ENCODE measurements at places on chromosomes 4 and X. TPM values are rescaled to one million over a fixed set of nuclear protein-coding genes. Genes with fewer than 3 reads are reported as not detected.

DNA sequence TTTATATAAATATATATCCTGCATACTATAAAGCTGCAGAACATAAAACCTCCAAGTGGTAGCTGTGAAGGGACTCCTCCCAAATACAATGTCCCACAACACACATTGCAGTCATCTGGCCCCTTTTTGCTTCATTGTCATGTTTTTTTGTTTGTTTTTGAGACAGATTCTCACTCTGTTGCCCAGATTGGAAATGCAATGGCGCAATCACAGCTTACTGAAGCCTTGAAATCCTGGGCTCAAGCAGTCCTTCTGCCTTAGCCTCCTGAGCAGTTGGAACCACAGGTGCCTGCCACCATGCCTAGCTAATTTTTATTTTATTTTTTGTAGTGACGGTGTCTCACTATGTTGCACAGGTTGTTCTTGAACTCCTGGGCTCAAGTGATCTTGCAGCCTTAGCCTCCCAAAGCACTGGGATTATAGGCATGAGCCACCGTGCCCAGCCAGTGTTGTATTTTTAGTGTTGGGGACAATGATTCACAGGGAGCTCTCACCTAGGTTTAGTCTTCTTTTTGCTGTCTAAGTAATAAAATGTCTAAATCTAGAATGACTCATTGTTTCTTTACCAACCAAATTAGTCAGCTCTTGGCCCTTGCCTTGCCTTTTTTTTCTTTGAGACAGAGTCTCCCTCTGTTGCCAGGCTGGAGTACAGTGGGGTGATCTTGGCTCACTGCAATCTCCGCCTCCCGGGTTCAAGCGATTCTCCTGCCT is 24.0 kb upstream of the XIAP start:
- peak; percentile 53 for DNase-seq

GRCh38 chr4:20764366-20764992 is 64.2 kb downstream of the PACRGL start:
- DNase-seq = no peak

- no peak for DNase-seq
These were observed 7.2 kb downstream of the RAB28 start for GRCh38 chr4:13476915-13477314.

- DNase-seq = no peak
These were observed 320.6 kb downstream of the DTHD1 start for GRCh38 chr4:36601864-36602495.

DNA sequence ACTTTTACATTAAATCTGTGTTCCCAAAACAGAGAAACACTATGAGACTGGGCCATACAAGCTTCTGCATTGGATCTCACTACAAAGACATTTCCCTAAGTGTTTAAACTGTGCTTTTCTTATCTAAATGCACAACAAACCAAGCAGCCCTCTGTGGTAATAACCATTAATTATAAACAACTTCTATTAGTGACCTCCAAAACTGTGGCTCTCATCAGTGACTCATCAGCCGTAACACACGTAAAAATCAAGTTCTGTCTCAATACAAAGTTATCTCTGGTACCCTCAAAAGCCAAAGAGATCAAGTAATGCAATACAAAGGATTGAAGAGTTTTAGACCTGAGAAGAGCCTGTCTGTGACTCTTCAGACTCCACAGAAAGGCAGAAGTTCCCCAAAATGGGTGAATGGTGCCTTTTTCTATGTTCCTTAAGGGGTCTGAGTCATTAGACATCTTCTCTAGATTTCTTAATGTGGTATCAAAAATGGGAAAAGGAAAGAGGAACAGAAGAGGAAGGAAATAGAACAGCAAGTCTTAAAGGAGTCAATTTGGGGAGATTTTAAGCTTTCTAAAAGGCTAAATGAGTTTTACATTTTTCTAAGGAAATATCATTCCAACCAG is 189.8 kb upstream of the PPP1R2C start:
- DNase-seq = no peak

DNA sequence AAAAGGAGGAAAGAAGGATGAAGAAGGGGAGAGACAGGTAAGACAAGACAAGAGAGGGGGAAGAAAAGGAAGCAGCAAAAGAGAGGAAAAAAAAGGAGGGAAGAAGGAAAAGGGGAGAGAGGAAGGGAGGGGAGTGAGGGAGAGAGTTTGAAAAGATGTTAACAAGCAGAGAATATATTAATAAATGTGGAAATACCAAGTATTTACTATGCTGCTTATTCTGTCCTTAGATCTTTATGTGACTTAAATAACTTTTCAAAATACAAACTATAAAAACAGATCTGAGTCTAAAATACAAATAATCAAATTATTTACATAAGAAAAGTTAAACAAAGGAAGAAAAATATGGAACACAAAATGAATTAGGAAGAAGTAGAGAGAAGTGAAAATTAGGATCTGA is 18.4 kb upstream of the COX18 start:
- DNase-seq = no peak

- no peak for DNase-seq
These were observed 201.0 kb downstream of the SPRY1 start for GRCh38 chr4:123597586-123597985.

DNA sequence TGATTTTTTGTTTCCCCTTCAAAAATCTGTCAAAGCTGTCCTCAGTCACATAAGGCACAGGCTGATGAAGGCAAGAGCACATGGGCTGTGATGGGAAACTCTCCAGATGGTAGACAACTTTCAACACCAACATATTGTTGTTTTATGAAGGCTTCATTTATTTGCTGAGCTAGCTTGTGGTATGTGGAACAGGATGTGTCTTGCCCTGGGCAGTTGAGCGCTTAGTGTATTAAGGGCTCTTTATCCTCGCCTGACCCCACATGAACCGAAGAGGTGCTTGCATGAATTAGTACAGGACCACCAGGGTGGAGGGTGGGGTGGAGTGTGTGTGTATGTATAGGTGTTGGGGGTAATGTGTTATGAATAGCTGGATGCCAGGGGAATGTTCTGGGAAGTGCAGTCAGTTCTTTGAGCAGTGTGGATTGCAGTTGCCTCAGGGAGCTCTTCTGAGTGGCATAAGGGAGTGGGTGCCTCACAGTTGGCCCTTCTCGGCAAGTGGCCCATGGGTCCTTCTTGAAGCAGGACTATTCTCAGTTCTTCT is 103.1 kb downstream of the PHEX start:
- no peak for DNase-seq

GRCh38 chrX:134548257-134549201 is 88.6 kb downstream of the HPRT1 start:
- peak; percentile 10 for DNase-seq

DNA sequence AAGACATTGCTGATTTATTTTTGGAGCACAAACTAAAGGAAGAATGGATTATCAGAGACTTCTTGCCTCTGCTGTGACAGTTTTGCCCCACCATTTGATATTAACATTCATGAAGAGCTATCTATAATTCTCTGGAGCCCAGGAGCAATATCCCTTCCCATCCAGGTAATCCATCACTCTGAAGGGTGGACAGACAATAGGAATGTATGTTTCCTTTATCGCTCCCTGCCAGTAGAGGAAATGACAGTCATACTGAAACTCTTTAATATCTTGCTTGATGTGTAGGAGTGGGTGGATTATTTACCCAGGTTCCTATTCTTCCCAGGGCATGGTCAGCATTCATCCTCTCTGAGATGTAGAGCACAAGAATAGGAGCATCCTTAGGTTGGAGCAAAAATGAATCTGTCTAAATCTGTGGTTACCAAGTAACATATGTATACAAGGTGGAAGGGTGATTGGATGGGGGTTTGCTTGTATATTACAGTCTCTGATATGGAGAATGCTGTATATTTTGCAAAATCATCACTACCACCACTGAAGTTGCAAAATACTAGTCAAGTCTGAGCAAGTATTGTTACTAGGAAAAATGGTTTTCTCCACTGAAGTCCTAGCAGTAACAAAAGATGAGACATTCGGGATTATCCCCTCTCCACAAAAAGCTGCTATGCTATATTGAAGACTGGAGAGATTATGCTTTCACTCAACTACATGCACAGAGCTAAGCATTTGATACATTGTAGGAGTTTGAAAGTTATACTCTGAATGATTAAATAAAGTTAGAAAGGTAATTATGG is 151.6 kb downstream of the CBLL2 start:
- DNase-seq = no peak

GRCh38 chr4:187962926-187963325 is 32.6 kb upstream of the ZFP42 start:
- no peak for DNase-seq

GRCh38 chr4:85489273-85489981 is 14.5 kb downstream of the ARHGAP24 start:
- DNase-seq = no peak

- DNase-seq = no peak
These were observed 12.5 kb downstream of the RTL8B start for GRCh38 chrX:135009838-135010237.

DNA sequence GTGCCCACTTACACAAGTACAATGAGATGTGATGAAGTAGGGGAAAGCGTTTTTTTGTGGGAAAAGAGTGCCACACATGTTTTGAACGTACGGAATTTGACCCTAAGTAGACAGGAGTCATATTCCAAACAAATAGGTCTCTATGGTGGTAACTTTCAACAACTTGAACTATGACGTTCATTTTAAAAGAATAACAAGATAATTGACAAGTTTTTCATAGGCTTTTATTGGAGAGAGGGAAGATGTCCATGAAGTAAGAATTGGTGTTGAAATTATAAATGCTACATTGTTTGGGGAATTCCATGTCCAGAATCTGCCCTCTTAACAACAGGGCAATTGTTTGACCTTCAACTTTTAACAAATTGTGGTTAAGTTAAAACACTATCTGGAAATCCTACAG is 126.5 kb downstream of the GASK1B start:
- no peak for DNase-seq

- no peak for DNase-seq
These were observed 40.1 kb upstream of the SETD7 start for GRCh38 chr4:139596034-139596683.

DNA sequence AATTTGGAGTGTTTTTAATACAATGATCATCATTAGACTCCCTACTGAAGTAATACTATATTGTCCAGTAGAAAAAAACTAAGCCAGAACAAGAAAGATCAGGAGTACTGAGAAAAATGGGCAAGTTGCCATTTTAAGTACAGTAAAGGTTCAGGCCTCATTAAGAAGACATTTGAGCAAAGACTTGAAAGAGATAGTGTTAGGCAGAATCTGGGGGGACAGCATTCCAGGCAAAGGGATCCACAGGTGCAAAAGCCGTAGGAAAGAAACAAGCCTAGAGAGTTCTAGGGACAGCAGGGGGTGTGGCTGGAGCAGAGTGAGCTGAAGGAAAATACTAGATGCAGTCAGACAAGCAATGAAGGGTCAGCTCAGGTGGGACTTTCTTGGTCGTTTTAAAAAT is 58.1 kb upstream of the INTU start:
- no peak for DNase-seq

DNA sequence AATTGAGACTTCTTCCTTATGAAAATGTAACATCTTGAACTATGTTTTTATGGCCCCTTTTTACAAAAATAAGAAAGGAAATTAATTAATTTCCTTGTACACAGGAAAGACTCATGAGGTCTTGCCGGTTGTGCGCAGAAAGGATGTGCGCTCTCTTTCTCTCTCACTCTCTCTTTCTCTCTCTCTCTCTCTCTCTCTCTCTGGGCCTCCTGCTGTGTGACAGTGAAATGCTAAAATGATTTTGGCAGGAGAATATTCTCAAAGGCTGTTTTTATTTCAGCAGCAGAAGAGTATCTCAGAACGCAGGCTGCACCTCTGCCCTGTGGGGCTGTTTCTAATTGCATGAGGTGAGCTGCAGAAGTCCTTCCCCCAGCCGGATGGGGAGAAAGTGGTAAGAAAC is 349.0 kb downstream of the MID1IP1 start:
- no peak for DNase-seq

DNA sequence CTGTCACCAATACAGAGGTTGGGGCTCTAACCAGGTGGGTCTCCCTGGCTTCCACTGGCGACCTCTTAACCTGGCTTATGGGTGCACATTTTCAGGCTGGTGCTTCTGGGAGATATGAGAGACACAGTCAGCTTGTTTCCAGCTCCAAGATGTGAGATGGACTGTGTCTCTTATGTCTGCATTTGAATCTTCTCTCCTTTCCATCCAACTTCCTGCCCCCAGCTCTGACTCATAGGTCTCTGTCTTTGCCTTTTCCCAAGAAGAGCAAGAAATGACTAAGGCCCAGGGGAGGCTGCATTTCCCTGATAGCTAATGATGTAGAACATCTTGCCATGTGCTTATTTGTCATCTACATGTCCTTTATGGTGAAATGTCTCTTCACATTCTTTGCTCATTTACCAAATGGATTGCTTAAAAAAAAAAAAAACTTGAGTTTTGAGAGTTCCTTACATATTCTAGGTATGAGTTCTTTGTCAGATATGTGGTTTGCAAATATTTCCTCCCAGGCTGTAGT is 3.2 kb upstream of the UXT start:
- peak; percentile 72 for DNase-seq

DNA sequence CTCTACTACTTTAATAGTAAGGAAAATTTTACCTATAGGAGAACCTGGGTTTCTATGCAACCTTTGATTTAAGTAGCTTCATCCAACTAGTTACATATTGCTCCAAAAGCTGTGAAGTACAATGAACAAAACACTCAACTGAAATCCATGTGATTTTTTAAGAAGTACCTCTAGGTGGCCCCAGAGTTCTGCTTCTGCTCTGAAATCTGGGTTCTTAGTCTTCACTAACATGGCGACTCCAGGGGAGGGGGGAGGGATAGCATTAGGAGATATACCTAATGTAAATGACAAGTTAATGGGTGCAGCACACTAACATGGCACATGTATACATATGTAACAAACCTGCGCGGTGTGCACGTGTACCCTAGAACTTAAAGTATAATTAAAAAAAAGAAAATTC is 73.4 kb upstream of the MAGEB2 start:
- no peak for DNase-seq

DNA sequence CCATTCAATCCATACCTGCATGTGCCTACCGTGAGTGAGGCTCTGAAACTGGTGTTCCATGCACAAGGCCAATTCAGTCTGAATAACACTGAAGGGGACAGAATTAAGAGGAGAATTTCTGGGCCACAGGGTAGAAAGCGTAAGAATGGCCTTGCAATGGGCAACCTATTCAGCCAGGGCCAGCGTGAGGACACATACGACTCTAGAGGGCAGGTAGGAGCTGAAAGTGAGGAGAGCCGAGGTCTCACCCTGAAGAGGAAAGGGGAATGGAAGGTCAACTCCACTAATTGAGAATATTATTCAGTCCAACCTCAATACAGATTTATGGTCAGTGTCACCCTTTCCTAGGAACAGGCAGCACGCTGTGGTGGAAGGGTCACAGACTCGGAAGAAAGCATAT is 202.2 kb downstream of the TRIML1 start:
- no peak for DNase-seq

- no peak for DNase-seq
These were observed 2212.0 kb downstream of the PCDH7 start for GRCh38 chr4:32932156-32932555.

Gene MYOZ2
- total RNA-seq = not detected

Gene CENPI
- total RNA-seq = 15.6 TPM

Gene ZCCHC18
- total RNA-seq = 3.0 TPM

Gene MAGEE2
- total RNA-seq = not detected

Gene ANXA5
- total RNA-seq = 64.1 TPM

Gene ZDHHC15
- total RNA-seq = 0.82 TPM

Gene BMP3
- not detected for total RNA-seq

Gene HPGDS
- not detected for total RNA-seq

All from activated T-cell treated with anti-CD3 and anti-CD28 coated beads, Interleukin-2, amount 50 U/mL, for 72 hours (primary cell).